B cell (primary cell): ENCODE measurements at places on chromosomes 12 and 14. TPM values are rescaled to one million over a fixed set of nuclear protein-coding genes. Genes with fewer than 3 reads are reported as not detected.
A peak's percentile ranks its signal among the peaks of the same experiment; 100 is the strongest.

Gene PRPH
- total RNA-seq = not detected in 2 replicates

Gene PIWIL1
- not detected in 2 replicates for total RNA-seq

- DNase-seq = no peak
Measured at GRCh38 chr14:68374682-68375081, 418.2 kb downstream of the ZFP36L1 start.

Gene PYGL
- total RNA-seq = 0.49 and 0.64 TPM in 2 replicates

Gene MANSC4
- total RNA-seq = not detected in 2 replicates

Gene CMKLR1
- total RNA-seq = 0.49 and 0.54 TPM in 2 replicates

DNA sequence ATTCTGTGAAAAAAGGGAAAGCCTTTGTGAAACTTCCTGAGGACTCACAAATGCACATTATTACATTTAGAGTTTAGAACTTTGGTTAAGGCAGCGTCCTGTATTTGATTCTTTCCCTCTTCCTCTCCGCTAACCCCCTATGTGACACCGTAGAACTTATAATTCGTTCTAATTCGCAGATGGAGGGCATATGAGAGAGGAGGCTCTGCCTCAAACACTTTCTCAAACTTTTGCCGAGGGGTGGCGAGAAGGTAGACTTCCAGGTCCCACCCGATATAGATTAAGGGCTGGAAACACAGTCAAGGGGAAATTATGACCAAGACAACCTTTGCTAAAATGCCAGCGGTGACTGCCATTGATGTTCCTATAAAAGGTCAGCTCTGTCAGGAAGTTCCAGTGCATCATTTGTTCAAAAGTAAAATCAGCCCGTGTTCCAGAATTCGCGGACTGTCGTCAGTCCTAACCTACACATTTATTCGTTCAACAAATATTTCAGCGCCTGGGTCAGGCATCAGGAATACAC lies 904 bp upstream of the PAPOLA start:
- no peak for DNase-seq

GRCh38 chr14:94690896-94691659 lies 78.8 kb downstream of the GSC start:
- DNase-seq = no peak

DNA sequence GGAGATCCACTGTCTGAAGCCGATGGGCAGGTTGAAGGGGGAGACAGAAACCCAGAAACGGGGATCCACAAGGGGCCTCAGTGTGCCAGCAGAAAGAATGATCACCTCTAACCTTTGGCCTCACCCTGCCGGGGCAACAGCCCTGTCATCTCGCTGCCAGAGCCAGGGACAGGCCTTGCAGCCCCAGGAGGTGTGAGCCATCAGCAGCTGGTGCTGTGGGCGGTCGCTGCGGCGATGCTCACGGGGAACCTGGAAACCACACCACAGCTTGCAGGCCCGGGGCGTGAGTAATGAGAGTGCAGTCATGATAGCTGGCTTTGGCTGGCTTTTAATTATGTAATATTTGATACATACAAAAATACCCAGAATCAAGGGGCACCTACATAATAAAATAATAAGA lies 4.7 kb upstream of the TTC7B start:
- no peak for DNase-seq

DNA sequence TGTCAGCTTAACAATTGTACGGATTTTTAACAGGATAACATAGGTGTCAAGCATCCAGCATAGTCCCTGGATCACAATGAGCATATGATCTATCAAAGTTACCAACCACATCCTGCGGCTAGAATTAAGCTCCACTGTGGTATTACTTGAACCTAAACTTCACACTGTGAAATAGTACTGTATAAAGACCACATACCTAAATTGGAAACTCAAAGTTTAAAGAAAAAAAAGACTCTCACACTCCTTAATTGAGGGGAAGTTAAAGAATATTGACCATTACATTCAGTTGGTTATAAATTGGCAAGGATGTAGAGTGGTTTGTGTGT lies 133.0 kb upstream of the PZP start:
- DNase-seq = no peak

DNA sequence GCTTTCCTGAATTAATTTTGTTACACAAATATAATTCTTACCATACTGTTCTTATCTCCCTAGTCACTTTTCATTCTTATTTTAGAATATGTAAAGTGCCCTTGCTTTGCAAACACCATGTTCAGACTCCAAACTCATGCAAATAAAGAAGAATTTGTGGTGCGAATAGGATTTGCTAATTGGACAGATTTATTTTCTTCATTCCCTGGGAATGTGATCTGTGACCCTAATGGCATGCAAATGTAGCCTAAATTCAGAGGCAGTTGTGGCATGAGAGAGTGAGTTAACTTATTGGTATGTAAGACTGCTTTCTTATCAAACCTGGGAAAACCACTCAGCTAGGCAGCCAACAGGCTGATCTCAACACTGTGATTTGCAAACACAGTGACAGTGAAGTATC lies 10.0 kb downstream of the CAPZA3 start:
- DNase-seq = no peak

- DNase-seq = peak; percentile 60
Measured at GRCh38 chr12:32365473-32366064, 33.8 kb upstream of the FGD4 start.

GRCh38 chr12:57380300-57380699 lies 50.5 kb downstream of the R3HDM2 start:
- no peak for DNase-seq

- no peak for DNase-seq
Measured at GRCh38 chr14:38090506-38090905, 117.2 kb upstream of the SSTR1 start.

- DNase-seq = no peak
Measured at GRCh38 chr12:51631591-51631990, 40.6 kb downstream of the SCN8A start.

GRCh38 chr12:124538194-124539082 lies 29.0 kb downstream of the NCOR2 start:
- no peak for DNase-seq

- DNase-seq = no peak
Measured at GRCh38 chr12:52650520-52651081, 1.4 kb downstream of the KRT2 start.

DNA sequence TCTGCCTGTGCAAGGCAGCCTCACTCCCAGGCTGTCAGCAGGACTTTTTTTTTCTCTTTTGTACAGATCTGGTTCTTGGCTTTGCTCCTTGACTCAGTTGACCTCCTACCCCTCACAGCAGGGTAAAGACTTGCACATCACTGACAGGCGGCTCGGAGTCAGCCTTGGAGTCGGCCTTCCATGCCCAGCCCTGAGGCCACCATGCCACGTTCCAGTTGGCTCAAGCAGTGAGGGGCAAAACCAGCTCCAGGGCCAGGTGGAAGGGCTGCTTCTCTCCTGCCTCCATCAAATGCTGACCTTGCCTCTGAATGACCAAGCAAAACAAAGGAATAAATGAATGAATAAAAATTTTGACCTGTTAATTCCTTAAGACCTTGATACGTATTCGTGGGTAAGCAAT lies 27.6 kb downstream of the JAG2 start:
- no peak for DNase-seq

Gene USP44
- total RNA-seq = 7.0 and 7.1 TPM in 2 replicates

DNA sequence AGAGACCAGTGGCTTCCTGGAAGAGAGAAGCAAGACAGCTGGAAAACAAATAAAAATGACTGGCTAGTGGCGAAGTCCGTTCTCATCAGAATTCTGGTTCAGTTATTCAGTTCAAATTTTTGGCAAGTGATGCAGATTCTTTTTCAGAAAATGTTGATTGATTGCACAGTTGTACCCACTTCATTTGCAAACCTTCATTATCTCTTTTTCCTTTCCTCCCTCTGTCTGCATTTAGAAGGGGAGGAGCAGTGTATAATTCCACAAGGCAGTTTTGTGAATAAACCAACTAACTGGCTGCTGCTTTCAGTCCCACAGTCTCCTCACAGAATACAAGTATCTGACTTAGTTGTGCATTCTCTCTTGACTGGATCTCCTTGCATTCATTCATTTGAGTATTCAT lies 417.5 kb downstream of the NPAS3 start:
- DNase-seq = no peak

DNA sequence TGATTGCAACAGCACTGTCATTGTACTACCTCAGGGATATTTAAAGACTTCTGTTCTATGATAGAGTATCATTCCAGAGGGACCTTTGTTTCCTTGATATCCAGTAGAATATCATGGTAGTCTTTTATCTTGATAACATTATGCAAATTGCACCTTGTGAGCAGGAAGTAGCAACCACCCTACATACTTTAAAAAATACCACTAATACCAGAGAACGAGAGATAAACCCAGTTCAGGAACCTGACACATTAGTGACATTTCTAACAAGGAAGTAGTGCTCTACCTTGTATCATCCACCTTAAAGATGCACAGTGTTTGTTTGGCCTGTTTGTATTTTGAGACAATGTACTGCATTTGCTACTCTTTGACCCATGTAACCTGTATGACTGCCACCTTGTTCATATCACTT lies 8.8 kb upstream of the MAP4K5 start:
- DNase-seq = no peak

GRCh38 chr12:47079468-47079980 lies at the start of the genes AMIGO2 and PCED1B:
Gene AMIGO2, minus strand, starts transcription at chr12:47079959. Its CDS starts 957 bp downstream, at chr12:47079002.
Gene PCED1B, plus strand, starts transcription at chr12:47079621. Its CDS starts 155,443 bp downstream, at chr12:47235064.
- peak; percentile 68 for DNase-seq

Gene RILPL1
- 2.6 and 2.8 TPM in 2 replicates for total RNA-seq

DNA sequence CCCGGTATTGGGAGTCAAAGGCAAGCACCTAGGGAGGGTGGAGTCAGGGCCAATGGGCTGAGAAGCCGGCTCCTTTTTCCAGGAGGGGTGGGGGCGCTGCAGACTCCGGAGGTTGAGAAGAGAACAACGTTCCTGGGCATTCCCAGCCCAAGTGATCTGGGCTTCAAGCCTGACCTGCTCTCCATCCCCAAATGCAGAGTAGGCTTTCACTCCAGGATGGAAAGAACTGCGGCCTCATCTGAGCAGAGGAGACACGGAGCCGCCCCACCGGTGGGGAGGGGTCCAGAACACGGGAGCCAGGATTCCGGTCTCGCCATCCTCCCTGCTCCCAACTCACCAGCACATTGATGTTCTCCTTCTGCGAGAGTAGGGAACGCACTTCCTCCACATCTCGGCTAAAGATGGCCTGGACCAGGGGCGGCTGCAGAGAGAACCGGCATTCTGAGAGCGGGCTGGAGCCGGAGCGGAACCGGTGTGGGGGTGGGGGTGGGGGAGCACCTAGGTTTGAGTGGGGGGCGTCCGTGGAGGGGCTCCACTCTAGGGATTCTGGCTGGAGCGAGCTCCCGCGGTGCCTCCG lies 605 bp downstream of the ANKRD52 start:
- DNase-seq = no peak

GRCh38 chr12:113659416-113659815 lies 187.7 kb upstream of the LHX5 start:
- DNase-seq = no peak

Gene A2M
- total RNA-seq = not detected in 2 replicates

Gene KLRB1
- total RNA-seq = not detected in 2 replicates

Gene SLC24A4
- not detected in 2 replicates for total RNA-seq

DNA sequence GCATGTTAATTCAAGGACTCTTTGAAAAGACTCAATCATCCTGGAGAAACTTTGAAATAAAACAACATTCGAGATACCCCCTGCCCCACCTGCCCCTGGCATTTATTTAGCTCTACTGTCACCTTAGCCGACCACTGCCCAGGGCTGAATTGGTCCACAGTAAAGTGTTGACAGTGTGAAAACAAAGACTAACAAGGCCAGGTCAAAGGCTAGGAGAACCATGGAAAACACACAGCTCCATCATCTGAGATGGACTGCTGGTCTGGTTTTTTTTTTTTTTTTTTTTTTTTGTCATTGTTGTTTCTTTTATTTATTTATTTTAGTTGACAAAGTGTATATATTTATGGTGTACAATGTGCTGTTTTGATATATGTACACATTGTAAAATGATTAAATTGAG lies 25.7 kb downstream of the GSTZ1 start:
- DNase-seq = no peak

GRCh38 chr12:51020448-51021182 lies 5.6 kb downstream of the SLC11A2 start:
- no peak for DNase-seq

DNA sequence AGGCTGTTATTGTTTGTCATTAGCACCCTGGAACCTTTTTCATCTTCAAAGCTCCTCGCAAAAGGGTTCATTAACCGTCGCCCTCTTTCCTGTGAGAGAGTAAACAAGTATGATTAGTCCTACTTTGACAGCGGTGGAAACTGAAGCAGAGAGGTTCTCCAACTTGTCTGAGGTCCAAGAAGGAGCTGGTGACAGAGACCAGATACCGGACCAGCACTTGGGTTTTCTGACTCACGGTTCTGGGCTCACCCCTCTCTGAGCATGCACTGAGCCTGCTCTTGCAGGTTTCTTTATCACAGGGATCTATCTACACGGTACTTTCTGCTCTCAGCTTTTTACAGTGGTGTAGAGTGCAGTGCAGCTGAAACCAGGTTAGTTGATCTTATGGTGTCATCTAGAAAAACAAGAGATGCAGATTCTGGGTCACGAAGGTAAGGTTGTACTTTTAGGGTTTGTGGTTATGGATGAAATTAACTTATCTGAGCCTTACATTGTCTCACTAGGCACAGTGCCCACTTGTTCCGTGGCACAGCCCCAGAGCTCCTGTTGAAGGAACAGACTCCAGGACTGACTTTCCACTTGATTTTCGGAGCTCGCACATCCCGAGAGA lies 62.1 kb downstream of the PPP2R5C start:
- DNase-seq = peak; percentile 55

Gene PPM1H
- total RNA-seq = not detected in 2 replicates

DNA sequence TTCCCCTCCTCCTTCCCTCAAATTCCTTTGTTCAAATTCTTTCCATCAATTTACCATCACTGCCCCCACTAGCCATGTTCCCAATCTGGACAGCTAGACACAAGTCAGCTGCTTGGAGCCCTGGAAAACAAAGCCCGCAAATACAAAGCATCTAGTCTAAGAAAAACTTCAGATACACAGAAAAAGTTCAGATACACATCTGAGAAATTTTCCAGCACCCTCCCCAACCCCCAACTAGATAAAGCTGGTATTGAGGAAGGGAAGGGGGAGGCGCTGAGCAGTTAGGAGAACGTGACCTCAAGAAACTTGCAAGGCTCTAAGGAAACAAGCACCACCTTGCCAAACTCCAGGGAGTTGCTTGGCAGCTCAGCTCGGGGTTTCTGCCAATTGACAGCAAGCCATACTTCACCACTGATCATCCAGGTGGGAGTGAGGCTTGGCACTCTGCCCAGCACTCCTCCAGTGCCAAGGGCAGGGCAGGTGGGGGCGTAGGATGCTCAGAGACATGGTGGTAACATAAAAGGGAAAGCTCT lies 5.1 kb upstream of the CNIH1 start:
- no peak for DNase-seq

Gene GNB3
- 0.27 and 0.49 TPM in 2 replicates for total RNA-seq

Gene NPFF
- not detected in 2 replicates for total RNA-seq

- DNase-seq = no peak
Measured at GRCh38 chr14:93511001-93511400, 80.3 kb downstream of the UNC79 start.

Gene DENND5B
- 55.3 and 60.4 TPM in 2 replicates for total RNA-seq

DNA sequence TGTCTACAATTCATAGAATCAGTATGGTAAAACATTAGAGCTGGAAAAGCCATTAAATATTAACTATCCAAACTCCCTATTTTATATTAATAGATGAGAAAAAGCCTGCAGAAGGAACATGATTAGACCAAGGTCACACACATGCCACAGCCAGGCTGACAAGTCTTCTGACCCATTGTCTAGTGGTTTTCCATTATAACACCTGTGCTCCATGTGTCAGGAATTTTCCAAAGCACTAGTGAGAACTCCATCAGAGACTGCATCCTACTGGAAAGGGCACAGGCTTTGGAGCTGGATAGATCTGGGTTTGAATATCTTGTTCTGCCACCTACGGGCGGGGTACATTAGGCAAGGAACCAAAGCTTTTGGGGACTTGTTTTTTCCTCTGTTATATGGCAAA lies 325.5 kb downstream of the RAD51B start:
- DNase-seq = no peak
